ENCODE measurements at places on chromosomes 2 and 18.

DNA sequence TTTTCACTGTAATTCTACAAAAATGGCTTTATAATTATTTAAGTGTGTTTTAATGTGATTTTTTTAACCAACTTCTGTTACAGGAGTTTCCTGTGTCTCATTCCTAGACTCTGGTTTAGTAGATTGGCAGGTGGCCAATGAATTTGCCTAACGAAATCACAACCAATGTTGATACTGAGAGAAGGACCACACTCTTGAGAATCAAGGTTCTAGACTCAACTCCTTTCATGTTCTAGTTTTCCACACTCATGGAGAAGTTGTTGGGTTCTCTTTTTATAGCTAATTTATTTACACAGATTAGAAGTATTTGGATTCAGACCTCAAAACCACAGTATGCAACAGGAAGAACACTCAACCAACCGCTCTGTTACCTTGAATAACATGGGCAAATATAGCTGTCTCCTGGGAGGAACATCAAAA is 22.6 kb upstream of the USP34 start:
- peak; percentile 66 for DNase-seq

DNA sequence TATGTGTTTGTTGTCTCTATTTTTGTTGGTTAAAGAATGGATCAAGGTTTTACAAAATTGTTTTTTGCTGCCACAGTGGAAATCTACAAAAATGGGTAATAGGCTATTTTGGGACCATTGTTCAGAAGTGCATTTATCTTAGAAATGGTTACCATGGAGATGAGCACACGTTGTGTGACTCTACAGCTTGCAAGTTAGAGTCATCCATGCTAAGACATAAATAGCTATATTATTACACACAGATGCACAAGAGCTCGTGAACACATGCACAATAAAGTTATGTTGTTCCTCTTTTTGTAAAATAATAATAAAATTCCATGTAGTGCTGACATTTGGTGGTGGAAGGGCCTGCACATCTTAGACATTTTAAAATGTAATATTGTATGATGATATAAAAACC is 15.5 kb upstream of the DUSP19 start:
- DNase-seq: peak; percentile 81

DNA sequence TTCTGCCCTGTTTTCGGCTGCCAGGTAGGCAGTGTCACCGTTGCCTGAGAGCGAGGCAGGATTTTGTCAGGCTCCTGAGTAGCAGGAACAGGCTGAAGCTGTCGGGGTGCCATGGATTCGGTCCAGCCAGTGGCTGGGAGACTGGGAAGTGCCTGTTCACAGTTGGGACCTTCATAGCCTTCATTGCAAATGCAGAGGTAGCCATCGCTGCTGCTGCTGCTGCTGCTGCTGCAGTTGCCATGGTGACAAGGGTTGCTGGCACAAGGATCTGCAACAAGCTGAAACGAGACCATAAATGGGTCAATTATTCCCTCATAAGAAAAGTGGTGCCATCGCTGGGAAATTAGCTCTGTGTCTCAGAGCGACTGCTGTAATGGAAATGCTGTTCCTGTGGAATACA is 122.7 kb downstream of the DNER start:
- DNase-seq: no peak

DNA sequence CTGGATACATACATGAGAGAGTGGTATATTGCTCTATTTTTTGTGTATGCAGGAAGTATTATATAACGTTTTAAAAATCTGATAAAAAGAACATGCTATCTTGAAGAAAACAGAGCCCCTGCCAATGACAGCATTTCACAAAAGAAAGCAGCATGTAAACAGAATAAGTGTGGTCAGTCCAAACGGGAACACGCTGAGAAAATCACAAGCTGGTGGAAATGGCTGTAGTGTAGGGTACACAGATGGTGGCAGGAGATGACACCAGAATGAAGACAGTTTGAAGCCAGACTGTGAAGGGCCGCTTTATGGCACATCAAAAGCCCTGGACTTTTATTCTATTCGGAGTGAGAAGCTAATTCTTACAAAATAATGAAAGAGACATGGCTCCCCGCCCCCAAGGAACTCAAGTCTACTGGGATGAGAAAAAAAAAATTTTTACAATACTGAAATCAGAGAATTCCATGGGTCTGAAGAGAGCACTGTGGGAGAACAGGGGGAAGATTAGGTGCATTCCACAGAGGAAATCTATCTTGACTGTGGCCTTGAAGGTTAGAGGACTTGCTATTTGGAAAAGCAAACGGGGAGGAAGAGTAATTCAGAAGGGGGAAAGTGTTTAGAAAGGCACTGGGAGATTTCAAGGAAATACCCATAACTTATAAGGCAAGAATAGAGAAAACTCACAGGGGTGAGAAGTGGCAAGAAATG is 217.7 kb upstream of the SMAD7 start:
- no peak for DNase-seq

- no peak for DNase-seq
These were observed 48.5 kb upstream of the FOSL2 start for GRCh38 chr2:28343971-28344715.

GRCh38 chr2:230688490-230688889 is 24.2 kb upstream of the CAB39 start:
- no peak for DNase-seq

GRCh38 chr18:69447886-69448285 is 47.2 kb downstream of the DOK6 start:
- DNase-seq: peak; percentile 58

DNA sequence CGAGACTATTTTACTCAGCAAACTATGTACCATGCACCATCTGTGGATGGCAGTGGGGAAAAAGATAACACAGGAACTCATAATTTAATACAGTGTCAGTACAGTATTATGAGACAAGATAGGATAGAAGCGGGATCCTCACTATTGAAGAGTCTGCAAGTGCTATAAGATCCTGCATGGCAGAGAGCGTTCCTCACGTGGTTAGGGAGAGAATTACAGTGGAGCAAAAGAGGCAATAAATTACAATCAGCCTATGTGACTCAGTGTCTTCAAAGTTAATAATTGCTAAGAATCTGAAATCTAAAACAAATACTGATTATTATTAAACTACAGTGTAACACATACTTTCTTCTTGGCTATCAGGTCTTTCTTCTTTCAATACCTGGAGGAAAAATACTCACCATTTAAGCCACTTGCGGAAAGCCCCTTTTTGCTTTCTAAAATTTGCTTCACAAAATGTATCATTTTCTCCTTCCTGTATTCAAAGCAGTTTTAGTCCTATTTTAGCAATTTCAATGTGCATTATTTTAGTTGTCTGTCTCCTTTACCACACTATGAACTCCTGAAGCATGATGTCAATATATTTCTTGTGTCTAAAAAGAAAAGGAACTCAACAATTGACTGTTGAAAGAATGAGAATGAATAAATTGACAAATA is 342.9 kb downstream of the SPAG16 start:
- DNase-seq: no peak

- no peak for DNase-seq
These were observed 109.7 kb downstream of the ATL2 start for GRCh38 chr2:38267270-38267925.

GRCh38 chr2:112791019-112791418 is 6.7 kb upstream of the IL1A start:
- DNase-seq: no peak

DNA sequence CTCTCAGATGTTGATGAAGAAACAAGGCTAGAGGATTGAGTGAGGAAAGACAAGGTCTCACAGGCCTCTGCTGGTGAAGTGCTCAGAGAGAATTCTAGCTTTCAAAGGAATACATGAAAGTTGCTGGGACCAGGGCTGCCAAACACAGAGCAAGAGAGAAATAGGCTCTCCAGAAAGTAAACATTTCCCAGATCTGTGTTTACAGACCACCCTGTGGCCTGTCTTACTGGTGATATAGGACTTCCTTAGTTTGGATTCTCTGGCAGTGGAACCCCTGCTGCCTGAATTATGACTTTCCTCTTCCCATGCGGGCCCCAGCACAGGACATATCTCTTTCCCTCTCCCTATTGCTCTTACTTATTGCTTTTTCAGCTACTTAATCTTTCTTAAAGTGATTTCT is 64.5 kb downstream of the TACR1 start:
- DNase-seq: no peak

DNA sequence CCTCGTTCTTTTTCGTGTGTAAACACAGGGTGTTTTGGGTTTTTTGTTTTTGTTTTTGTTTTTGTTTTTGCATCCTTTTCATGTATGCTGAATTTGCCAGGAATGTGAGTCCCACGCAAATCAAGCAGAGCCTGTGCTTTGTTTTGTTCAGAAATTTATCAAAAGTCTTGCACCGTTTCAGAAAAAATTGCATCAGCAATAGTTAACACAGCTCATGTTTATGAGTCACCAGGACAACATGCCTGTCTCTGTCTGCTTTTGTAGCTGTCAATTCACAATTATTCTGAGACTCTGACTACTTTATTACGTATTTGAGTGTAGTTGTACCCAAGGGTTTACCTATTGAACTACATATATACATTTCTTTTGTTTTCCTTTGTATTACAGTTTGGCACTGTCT is 38.3 kb downstream of the MRPL44 start:
- DNase-seq: peak; percentile 75

DNA sequence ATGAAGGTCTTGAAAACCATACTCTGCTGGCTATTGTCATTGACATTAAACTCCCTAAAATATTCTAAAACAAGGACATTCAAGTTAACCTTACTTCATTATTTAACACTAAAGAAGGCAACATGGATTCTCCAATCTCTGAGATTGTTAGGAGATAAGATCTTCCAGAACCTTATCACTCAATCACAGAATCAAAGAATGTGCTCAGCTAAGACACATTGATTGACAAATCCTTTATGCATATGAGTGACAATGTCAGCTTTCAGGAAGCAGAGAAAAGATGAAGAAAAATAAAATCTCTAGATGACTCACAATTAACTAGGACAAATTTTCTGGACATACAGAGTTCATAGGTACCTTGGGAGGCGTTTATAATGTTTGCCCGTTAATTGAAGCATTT is 787.2 kb downstream of the TSN start:
- no peak for DNase-seq

GRCh38 chr18:44922968-44923367 is 242.3 kb downstream of the SETBP1 start:
- DNase-seq: peak; percentile 22

DNA sequence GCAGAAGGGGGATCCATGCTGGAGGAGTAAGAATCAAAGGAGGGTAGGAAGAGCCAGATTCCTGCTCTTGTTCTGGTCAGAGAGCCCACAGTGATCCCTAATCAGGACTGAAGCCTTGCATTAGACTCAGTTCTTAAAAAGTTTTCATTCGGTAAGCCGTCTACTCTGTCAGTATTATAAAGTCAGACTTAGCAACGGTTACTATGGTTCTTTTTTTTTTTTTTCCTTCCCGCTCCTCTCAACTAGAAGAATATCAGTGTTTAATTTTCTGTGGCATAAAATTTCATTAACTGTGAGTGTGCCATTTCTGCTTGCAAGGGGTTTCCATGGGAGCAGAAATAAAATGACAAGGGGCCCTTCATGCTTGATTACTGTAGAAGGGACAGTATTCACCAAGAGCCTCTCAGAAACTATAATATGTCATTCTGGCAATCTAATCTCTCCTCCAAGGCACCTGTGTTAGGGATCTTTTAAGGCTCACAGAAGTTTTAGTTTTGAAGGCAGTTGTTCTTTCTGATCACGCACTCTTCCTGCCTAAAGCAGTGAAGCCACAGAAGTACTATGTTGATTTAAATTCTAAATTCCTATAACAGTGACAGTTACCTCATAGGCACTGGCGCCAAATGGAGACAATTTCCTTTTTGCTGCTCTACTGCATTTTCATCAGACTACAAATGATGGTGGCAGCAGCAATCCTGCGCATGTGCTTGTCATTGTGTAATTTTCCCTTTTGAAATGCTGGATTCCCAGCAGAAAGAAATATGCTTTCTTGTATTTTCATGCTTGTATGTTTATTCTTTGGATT is 57.0 kb downstream of the OSBPL6 start:
- no peak for DNase-seq

GRCh38 chr2:211157856-211158463 is 601.6 kb downstream of the CPS1 start:
- DNase-seq: peak; percentile 50

DNA sequence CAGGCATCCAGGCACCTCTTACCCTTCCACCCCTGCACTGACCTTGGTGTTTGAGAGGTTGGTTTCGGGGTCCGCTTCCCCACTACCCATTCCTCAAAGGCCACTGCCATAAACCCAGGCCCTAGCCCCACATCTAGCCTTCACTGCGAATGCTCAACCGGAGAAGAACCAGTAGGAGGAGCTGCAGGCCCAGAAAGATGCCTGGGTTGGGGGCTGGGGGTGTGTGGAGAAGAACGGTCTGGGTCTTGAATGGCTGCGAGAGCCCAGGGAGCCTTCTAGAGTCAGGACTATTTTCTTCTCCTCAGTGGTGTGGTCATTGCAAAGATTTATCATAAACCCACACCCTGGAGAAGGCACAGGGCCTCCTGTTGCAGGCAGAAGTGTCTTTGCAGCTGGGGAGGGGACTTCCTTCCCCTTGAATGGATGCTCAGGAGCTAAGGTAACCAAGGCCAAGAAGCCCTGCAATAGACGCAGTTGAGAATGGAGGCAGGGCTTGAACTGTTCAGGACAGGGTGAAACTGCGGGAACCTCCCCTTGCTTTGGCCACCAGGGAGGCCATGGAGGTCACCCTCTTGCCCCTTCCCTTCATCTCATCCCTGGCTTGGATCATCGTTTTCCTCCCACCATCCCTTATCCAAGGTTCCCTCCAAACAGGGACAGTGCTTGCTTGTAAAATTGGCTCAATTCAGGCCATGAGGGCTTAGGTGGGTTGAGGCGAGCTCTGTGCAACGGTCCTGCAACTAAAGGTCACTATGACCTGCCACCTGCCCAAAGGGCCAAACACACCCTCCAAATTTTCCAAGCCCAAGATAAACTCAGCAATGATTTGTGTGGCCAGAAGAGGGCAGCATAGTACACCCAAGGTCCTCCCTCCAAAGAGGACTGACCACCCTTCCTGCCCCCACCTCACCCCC is 20.9 kb downstream of the THNSL2 start:
- DNase-seq: peak; percentile 13

DNA sequence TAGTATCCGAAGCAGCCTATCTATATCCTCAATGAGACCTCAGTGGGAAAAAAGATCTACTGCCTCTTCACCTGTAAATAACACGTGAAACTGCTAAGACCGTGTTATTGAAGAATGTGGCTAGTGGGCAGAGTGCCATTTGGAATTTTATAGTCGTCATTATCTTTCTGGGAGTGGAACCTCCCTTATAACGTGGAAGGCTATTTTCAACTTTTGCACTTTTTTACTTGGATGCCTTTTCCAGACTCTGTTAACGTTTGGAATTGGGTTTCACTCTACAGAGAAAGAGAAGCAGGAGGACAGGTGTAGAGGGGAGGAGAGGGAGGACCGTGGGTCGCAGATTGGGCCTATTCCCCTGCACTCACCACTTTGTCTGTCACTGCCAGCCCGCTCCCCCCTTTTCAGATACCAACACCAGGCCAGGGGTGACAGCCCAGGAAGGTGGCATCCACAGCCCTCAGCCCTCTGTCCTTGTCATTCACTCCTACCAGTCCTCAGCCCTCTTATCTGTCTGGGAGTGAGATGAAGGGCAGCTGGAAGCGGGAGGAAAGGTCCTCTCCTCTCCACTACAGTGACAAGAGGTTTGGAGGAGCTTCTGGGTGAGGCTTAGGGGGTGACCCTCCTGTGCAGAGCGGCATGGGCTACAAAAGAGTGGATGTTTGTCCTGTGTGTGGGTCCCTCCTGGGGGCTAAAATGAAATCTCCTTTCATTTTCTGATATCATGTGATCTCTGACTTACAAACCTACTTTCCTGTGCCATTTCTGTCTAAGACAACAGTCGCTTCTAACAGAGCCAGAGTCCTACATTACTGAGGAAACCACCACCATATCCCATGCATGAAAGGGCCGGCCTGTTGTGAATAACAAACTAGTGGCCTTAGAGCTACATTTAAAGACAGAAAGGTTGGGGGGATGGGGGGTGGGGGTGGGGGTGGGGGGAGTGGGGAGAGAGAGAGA is 23.9 kb upstream of the CEP68 start:
- DNase-seq: no peak
